ENCODE measurements at places on chromosomes 16 and 17. TPM values are rescaled to one million over a fixed set of nuclear protein-coding genes. Genes with fewer than 3 reads are reported as not detected.
A peak's percentile ranks its signal among the peaks of the same experiment; 100 is the strongest.

DNA sequence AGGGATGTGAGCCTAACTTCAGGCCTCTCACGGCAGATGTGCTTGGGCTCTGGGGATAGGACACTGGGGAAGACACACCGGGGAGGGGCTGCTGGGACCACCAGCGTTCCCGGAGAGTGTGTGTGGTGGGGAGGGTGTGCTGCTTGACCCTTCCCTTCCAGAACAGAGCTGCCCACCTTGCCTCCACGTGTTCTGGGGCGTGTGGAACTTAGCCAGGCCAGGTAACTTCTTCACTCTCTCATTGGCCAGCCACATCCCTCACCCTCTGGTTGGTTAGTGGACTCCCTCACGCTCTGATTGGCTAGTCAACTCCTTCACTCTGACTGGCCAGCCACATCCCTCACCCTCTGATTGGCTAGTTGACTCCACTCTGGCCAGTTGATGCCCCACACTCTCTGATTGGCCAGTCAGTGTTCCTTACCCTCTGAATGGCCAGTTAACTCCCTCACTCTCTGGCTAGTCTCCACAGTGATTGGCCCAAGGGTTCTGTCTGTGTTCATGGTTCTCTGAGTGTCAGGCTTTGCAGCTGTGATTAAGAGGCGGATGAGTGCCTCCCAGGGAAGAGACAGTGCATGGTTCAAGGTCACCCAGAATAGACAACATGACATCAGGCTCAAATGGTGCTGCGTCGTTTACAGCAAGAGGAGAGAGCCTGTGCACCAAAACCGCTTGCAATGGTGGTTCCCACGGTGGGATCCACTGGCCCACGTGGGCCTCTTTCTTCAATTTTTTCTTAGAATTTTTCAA, 10.0 kb downstream of the TMEM235 start:
- peak; percentile 47 for DNase-seq

GRCh38 chr17:31394544-31394943, 3.1 kb downstream of the RAB11FIP4 start:
- peak; percentile 77 for DNase-seq

DNA sequence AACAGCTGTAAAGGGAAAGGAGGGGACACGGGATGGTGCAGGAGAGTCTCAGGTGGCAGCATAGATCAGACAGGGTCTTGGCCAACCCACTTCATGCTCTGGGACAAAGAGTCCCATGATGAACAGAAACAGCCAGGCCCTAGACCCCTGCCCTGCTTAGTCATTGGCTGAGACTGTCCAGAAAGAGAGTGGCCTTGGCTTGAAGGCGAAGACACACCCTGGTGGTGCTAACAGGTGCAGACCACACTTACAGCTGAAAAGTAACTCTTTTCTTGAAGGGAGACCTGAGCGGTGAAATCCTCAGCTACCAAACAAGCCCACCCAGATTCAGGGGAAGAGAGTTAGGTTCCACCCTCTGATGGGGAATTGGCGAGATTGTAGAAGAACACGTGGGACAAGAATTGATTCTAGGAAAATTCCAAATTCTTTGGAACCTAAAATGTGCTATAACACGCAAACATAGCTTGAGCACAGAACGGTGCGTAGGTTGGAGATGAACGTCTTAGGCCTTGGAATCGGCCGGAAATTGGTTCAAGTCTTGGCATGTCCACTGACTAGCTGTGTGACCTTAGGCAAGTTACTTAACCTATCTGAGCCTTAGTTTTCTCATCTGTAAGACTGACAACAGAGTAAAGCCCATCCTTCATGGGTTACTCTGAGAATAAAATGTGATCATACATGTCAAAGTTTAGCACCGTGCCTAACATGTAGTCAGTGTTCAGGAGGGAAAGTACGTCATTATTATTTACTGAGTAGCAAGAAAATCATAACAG, 12.5 kb upstream of the MLYCD start:
- DNase-seq = no peak

The EVPLL gene
- not detected for polyA plus RNA-seq

GRCh38 chr16:27232061-27232900, 29.0 kb downstream of the KDM8 start:
- DNase-seq = no peak

The MYL11 gene
- 1.1 TPM for polyA plus RNA-seq

DNA sequence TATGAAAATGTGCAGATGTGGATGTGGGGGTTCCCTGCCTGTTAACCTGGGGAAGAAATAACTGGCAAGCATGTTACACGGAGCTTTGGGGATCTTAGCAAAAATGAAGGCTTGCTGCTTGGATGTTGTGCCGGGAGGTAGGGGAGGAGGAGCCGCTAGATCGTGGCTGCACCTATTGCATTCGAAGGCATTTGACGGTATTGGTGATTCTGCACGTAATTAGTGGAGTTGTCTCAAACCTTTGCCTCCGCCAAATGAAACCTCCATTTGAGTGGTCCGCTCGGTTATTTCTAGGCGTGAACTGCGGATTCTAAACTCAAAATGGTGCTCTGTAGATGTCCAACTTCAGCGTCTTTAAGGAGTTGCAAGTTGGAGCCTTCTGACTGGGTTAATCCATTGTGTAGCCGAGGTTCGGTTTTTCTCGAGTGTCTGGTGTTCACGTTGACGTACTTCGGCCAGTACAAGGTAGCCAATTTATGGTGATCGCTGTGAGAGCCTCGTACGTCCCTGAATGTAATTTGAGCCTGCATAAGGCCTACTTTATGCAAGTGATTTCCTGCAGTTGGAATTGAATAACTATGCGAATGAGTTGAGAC, 1.5 kb downstream of the TNRC6C start:
- peak; percentile 60 for DNase-seq

- peak; percentile 5 for DNase-seq
Observed at GRCh38 chr17:27978689-27979175, 63.7 kb upstream of the NLK start.

Data from IMR-90 (cell line).